Common myeloid progenitor, CD34-positive (primary cell): ENCODE measurements at places on chromosomes 7 and 10.

DNA sequence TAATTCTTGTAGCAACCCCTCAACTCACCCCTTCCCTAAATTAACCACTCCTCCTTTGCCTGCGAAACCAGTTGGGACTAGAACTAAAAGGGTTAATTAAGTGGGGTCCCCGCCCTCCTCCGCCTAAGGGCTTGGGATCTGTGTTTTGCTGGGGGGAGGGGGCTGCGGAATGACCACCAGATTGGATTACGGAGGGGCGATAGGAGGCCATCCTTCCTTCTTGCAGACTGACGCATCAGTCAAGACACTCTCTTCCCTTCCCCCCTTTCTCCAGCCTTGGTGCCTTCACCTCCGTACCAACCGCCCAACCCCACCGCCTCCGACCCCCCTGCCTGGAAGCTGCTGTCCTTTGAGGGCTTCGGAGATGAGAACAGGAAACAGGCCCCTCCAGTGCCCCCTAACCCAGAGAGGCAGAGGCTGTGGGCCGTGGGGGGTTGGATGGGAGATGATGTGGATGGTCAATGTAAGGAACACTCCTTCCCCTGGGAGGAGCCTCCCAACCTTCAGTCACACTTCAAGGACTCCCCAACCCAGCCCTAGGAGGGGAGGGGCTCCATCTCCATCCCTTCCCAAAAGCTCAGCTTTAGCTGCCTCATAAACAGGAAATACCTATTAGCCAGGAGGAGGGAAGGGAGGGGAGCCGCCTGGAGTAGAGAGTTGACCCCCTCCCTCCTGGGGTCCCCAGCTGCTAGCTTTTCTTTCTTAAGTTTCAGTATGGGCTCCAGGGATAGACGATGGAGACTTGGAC is 997 bp upstream of the LDB1 start:
- no peak for DNase-seq

DNA sequence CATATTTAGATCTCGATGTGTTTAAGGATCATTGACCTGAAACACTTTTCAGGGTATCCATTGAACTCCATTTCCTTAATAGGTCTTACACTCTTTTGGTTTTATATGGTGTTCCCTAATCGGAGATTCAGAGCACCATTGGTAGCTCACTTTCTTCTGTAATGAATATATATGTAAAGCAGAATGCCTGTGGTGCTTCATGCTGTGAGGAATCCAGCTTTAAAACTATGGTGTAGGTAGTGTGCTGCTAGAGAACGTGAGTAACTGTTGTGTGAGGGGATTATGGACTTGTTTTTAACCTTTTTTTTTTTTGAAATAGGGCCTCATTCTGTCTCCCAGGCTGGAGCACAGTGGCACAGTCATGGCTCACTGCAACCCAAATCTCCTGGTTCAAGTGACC is 376.9 kb upstream of the LRGUK start:
- no peak for DNase-seq

DNA sequence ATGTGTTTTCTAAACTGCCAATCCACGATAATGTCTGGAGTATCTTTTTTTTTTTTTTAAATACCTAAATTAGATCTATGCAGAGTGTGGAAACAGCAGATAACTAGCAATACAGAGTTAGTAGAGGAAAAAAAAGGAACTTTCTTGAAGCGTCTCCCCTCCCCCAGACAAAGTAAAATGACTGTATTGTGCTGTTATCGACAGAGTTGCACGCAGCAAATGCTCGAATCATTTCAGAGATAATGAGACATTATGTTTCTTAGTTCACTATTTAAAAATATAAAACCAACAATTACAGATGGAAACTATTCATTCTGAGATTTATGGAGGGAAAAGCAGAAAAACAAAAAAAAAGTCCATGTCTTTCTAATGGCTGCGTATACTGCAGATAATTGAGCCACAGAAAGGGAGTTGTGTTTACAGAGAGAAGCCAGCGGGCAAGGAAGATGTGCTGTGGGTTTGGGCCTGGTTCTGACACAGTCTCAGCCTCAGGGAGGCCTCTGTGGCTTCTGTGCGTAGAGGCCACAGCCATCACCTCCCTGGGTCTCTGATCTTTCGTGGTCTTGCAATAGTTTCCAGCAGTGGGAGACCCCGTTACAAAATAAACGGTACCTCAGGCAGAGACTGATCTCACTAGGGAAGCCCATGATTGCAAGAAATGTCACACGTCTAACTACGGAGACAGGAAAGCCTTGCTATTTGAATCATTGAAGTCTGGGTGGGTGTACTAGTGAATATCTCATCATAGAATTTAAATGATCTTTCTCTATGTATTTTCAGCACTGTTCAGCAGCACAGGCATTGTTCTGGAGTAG is 19.1 kb upstream of the KLF6 start:
- peak; percentile 78 for DNase-seq

DNA sequence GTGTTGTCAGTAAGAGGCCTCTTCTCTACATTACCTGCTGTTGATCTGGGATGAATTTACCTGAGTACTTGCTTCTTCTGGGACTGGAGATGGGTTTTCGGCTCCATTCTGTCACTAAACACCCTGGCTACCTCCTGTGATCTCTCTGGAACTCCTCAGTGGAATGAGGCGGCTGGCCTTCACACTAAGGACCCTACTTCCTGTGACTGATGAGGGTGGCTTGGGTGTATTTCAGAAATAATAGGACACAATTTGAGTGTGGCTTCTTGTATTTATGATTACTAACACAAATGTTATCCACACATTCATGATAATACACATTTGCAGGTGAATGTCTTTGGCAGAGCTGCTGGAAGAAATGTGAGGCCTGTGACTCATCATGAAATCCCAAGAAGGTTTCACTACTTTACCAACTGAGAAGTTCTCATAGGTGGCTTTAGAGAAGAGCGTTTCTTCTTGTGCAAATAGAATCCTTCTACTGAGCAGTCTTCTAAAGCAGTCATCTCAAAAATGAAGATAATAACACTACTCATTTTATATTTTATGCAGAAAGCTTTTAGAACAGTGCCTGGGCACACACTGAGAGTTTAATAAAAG is 21.3 kb upstream of the EVX1 start:
- DNase-seq: no peak

DNA sequence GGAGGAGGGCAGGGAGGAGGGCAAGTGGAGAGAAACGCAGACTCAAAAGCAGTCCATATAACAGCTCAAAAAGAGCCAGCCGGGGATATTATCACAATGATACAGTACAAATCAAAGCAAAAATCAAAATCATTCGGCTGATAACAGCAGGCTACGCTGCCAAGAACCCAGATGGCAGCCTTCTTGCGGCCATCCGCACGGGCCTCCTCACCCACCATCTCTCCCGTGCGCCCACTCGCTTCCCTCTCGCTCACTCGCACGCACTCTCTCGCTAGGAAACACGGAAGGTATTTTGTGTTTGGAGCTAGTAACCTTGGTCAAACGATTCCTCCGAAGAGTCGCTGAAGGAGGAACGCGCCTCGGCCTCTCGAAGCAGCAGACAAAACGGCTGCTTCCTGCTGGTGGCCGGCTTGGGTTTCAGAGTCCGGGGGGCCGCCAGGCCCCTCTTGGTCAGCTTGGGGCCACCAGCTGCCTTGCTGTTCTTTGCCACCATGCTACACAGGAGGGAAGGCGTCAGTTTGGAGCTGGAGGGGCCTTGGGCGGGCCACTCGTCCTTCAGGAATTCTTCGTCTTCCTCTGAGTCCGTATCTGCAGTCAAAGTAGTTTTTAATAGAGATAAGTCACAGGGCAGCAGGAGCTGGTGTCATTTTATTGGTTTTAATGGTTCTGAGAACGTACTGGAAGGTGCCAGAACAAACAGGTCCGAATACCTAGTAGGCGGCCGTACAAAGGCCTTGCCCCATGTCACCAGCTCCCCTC is 68.9 kb downstream of the SLC29A4 start:
- DNase-seq: no peak

DNA sequence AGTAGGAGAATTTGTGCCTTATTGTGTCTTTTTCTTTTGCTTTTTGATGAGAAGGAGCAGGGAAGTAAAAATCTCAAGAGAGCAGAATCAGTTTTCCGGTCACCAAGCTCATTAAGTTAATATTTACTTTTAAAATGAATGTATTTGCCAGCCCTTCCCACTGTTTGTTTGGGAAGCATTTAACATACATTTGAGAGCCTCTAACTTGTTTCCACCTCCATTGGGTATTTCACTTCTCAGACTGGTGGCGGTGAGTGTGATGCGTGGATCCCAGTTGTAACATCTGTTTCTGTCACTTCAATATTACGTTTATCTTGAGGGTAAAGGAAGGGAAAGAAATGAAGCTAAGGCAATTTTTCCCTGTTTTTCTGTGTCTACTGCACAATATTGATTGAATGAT is 22.8 kb downstream of the CDK14 start:
- no peak for DNase-seq

DNA sequence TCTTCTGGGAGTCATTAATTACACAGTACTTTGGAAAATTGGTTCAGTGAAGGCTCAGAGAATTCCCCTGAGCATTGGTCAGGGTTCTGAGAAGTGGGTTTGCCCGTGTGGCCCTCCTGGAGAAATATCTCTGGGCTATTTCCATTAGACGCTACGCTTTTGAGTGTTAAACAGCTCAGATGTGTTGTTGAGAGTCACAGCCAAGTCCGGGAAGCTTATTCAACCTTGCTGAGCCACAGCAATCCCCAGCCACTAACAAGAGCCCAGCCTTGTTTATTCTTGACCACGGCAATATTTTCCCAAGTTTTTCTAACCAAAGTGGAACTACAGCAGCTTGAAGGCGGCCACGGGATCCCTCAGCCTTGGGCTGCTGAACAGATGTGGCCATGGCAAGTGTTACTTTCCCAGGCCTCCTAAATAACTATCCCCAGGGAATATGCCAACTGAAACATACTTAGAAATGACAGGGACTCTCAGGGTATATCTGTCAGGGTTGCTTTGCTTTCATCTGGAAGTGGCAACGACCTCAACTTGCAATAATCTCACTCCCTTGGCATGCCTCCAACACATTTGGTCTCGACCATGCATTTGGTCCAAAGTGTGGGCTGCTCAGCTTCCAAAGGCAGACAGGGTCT is 214.7 kb downstream of the EMX2 start:
- DNase-seq: no peak

GRCh38 chr10:78991187-78991586 is 77.6 kb upstream of the ZMIZ1 start:
- DNase-seq: no peak

GRCh38 chr10:126969310-126969709 is 64.1 kb downstream of the DOCK1 start:
- DNase-seq: no peak

- no peak for DNase-seq
These were observed 8.5 kb downstream of the PDZD8 start for GRCh38 chr10:117366741-117367140.

- DNase-seq: no peak
These were observed 279.4 kb downstream of the RPS24 start for GRCh38 chr10:78313048-78313381.

DNA sequence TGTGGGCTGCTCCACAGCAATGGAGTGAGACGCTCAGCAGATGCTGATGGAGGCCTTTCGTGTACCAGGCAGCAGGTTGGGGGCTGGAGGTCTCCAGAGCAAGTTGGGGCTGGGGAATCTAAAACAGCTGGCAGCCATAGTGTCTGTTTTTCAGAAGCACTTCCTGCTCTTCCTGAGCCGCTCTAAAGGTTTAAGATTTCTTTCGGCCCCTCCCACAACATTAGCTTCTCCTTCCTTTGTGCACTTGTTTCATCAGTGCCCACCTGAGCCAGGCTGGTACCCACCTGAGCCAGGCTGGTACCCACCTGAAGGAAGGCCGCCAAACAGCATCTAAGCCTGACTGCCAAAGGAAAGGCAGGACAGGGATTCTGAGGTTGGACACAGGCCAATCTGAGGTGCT is 18.4 kb upstream of the WAPL start:
- DNase-seq: no peak

GRCh38 chr10:133366751-133367150 is 6.4 kb downstream of the ECHS1 start:
- DNase-seq: no peak

DNA sequence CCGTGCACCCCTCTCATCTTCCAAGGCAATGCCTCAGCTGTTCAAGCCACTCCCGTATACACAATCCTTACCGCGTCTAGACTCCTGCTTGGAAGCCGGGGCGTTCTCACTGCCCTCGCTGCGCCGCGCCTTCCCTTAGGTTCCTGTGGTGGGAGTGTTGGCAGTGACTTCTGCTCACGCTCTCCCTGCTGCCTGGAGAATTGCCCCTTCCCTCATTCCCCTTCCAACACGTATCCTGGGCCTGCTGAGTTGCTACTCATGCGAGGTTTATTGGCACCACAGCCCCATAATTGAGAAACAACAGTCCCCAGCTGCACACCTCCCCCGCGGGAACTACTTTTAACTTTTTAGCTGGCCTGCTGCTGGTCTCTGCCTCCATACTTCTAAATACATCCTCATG is 31.9 kb downstream of the RBM17 start:
- no peak for DNase-seq

DNA sequence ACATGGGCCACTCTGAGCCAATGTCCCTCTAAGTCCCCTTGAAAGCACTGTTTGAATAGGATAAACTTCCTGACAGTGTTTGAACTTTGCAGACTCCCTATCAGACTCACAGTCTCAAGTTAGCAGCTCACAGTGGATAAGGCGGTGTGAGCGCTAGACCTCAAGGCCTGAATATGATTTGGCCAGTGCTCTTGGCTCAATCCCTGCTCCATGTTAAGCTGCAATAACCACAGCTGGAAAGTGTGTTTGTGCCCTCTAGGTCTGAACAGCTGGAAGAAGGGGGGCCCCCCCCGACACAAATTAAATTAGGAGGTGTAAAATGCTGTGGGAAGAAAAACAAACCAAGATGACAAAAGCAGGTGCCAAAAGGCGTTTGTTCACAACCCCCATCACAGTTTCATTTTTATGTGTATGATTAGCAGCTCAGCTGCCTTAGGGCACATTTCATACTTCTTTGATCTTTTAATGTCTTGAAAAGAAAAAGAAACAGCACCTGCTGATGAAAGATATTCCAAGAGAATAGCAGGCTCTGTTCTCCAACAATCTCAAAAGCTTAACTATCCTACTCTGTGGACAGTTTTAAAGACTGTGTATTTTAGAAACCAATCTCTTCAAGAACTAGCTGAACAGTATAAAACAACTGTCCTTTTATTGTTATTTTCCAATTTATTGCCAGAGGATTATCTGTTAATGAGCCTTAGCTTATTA is 167.6 kb downstream of the SNX13 start:
- no peak for DNase-seq

GRCh38 chr10:67785098-67785497 is 52.9 kb downstream of the DNAJC12 start:
- peak; percentile 82 for DNase-seq

- DNase-seq: no peak
These were observed 568.0 kb downstream of the POM121L12 start for GRCh38 chr7:53603461-53603860.

- no peak for DNase-seq
These were observed 9.3 kb downstream of the ZNF316 start for GRCh38 chr7:6646465-6646864.

DNA sequence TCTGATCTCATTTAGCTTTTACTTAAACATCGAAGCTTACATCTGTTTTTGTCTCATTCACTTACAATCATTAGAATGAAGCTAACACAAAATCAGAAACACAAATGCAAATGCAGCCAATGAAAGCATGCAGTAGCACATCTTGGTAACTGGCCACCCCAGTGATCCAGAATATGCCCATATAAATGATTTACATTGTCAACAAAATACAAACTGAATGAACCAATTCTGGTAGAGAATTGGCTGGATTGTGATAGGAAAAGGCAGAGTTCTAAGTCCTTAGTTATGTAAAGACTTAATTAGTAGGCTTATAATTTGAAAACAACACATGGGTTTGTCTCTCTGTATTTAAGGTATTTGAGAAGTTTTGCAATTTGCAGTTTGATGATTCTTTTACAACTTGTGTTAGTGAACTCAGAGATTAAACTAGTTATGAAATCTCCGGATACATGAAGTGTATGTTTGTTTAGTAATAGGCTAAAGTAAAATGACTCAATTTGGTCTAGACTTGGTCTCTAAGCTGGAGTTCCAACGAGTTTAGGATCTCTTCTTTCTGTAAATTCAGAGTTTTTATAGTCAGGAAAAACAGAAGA is 21.2 kb downstream of the TECTB start:
- no peak for DNase-seq
